Fibroblast of gingiva (primary cell): ENCODE measurements at places on chromosomes 4 and X.

DNA sequence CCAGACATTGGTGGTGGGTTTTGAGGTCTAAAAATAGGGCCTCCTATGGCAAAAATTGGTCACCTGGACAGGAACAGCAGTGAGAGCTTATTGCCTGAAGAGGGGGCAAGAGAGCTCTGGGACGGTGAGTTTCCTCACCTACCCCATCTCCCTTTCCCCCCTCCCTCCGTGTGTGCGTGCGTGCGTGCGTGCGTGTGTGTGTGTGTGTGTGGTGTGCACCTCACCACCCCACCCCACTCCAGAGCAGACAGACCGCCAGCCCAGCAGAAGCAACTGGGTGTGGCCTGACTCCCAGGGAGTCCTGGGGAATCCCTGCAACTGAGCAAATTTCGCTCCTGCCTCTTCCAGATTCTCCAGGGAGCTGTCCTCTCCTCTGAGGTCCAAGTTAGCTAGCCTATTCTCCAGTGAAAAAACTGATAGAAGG is 44.7 kb downstream of the PRPS1 start:
- DNase-seq: peak; percentile 90

DNA sequence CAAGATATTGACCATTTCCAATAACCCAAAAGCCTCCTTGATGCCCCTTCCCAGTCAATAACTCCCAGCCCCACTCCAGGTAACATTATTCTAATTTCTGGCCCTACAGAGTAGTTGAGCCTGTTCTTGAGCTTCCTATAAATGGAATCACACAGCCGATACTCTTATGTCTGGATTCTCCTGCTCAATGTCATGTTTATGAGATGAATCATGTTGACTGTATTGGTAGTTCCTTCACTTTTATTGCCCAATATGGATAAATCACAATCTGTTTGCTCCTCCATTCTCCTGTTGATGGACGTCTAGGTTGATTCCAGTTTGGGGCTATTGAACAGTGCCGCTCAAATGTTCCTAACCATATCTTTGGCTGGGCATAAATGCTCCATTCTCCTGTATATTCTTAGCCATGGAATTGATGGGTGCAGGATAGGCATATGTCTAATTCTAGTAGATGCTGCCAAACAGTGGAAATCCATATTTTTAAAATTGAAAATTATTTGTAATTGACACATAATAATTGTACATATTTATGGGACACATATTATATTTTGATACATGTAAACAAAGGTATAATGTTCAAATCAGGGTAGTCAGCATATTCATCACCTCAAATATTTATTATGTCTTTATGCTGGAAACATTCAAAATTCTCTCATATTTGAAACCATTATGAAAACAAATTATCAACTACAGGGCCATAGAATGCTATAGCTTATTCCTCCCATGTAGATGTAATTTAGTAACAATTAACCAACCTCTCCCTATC is 40.5 kb upstream of the SLC2A9 start:
- DNase-seq: no peak

- DNase-seq: peak; percentile 49
Measured at GRCh38 chr4:156981262-156981769, 9.7 kb upstream of the PDGFC start.

GRCh38 chrX:140971099-140971795 is 31.1 kb upstream of the SPANXB1 start:
- peak; percentile 10 for DNase-seq

- DNase-seq: no peak
Measured at GRCh38 chr4:40562208-40562607, 67.5 kb downstream of the RBM47 start.

GRCh38 chrX:69323786-69324720 is 158.8 kb upstream of the PJA1 start:
- DNase-seq: no peak

DNA sequence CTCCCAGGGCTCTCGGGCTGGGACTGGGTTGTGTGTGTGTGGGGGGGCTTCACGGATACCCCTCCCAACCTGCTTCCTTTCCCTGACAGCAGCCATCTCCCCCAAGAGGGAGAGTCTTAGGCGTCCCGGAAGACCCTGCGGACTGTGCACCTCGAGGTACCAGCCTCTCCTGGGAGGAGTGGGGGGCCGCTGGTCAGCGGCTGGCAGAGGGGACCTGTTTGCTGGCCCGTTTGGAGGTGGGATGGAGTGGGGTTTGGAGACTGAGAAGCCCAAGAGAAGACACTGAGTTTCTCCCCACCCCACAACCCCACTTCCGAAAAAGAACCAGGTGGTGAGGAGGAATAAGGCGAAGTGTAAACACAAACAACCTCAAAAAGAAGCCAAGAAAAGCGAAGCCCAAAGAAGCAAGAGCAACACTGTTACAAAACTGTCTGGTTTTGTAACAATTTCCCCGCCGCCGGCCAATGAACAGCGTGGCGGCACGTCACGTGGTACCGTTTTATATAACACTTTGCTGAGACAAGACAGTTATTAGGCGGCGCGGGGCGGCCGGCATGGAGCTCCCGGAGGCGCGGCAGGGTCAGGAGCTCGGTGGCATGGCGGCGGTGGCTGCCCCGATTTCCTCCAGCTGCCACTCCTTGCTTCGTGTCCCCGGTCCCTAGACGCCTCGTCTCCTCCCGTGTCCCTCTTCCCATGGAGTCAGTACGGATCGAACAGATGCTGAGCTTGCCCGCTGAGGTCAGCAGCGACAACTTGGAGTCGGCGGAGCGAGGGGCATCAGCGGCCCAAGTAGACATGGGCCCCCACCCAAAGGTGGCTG is at the start of gene LONRF3:
Gene LONRF3, plus strand, starts transcription at position 531 of the 820 bp plus-strand sequence. Its CDS starts 163 bp downstream, at position 694.
- DNase-seq: peak; percentile 29

GRCh38 chrX:103275947-103276567 is 493 bp downstream of the TCEAL5 start:
- DNase-seq: no peak

DNA sequence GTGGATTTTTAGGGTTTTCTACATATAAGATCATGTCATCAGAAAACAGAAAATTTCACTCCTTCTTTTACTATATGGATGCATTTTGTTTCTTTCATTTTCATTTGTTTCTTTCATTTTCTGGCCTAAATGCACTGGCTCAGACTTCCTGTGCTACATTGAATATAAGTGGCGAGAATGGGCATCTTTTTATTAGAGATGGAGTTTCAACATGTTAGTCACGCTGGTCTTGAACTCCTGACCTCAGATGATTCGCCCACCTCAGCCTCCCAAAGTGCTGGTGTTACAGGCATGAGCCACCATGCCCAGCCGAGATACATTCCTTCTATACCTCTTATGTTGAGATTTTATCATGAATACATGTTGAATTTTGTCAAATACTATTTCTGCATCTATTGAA is 61.8 kb downstream of the BRWD3 start:
- DNase-seq: no peak

GRCh38 chrX:132634521-132634920 is 145.7 kb upstream of the MBNL3 start:
- no peak for DNase-seq

DNA sequence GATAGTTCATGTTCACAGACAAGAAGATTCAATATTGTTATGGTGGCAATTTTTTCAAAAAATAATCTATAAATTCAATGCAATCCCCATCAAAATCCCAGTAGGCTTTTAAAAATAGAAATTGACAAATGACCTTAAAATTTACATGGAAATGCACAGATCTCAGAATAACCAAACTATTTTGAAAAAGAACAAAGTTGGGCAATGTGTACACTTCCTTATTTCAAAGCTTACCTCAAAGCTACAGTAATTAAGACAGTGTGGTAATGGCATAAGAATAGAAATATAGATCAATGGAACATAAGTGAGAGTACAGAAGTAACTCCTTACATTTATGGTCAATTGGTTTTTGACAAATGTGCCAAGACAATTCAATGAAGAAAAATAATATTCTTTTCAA is 39.0 kb downstream of the FRMD7 start:
- DNase-seq: no peak

DNA sequence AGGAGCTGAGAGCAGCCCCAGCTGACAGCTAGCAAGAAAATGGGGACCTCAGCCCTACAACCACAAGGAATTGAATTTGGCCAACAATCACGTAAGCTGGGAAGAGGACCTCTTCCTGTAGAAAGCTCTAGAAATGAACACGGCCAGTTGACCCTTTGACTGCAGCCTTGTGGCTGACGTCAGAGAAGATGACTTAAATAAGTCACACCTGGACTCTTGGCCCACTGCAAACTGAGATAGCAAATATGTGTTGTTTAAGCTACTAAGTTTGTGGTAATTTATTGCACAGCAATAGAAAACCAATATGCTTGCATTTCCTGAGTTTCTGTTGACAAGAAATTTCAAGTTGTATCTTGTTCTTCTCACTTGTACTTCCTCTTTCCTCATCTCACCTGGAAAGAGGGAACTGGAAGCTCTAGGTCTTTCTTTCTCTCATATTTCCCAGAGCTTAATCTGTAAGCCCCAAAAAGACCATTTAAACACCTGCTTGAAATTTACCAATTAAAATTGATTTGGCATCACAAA is 18.8 kb downstream of the PRKG2 start:
- no peak for DNase-seq

- no peak for DNase-seq
Measured at GRCh38 chrX:17072301-17072700, 125.8 kb downstream of the REPS2 start.

DNA sequence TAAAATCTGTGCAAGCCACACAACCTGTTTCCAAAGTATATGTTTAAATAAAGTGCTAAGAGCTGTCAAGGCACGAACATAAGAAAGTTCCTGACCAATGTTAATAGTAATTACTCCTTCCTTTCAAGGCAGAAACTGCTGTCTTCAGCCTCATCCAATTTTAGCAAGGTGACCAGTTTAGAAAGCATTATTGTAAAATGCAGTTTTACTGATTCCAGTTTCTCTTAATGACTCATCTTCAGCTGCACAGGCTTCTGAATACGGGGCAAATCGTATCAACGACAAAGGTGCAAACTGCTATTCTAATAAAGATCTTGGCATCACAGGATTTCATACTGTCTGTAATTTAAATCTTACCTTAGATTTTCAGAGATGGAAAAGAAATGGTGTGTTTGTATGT is 87.5 kb downstream of the PPP3CA start:
- DNase-seq: no peak

DNA sequence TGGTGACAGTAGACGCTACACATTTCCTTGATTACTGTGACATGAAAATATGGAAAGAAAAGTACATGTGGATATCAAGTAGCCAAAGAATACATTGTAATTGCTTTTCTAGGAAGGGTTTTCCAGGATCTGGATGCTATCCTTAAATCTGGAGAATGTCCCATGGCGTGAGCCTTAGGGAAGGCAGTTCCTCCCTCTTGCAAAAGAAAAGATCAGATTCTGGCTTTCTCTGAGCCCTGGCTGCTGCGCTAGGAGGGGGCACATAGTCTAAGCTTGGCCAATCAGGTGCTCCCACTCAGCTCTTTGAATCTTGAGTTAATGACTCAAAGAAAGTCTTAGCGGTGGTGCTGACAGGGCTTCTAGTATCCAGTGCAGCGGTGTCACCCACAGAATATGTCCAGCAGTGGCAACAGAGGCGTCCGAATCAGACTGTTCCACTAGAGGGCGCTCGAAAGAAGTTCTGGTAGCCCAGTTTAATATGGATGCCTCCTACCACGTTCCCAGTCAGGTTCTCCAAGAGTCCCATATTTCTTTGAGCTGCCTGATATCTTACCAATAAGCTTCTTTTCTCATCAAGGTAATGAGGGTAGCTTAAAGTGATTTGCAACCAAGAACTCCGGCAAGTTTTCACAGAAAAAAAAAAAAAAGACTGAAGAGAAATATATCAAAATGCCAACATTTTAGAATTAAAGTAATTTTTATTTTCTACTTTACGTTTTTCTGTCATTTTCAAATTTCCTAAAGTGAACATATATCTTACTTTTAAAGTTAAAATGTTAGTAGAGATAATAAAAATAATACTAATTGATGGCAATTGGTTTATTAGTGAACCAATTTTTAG is 213.4 kb upstream of the S100G start:
- DNase-seq: peak; percentile 46

GRCh38 chrX:23756165-23756564 is 13.1 kb upstream of the ACOT9 start:
- peak; percentile 21 for DNase-seq

DNA sequence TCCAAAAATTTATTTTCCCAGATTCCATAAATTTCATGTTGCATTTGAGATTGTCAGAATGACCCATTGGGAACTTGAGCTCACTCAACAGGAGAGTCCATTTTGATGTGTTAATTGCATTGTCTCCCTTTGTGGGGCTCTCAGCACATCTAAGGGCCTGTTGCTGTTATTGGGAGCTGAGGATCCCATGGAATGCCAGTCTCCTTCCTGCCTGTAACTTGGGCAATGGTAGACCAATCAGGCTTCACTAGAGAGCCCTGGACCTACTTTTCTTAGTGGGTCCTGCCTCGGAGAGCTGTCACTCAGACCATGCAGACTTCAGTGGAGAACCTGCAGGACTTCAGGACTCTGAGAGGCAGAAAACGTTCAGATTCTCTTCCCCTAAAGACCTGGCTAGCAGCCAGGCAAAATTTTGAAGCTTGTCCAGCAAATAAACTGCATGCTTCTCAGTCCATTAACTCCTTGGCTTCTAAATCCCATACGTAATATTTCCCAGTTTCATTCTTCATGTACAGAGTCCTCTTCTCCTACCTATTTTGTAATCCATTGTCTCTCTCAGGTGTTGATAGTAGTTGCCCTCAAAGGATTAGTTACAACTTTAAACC is 25.1 kb downstream of the OCRL start:
- DNase-seq: no peak

DNA sequence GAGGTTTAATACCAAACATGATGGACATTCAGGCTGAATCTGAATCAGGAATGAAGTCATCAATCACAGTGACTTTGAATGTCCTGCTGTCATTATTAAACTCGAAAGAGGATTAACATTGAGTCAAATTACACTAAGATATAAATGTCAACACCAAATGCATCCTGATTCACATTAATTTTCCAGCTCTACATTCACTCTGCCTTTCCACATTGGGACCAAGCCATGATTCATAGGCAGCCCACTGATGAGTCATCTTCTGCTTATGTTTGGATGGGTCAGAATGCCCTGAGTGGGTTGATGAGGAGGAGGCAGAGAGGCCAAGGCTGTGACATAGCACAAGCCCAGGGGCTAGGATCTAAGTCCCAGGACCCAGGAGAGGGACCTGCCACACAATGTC is 247.6 kb upstream of the RPS6KA3 start:
- peak; percentile 36 for DNase-seq

DNA sequence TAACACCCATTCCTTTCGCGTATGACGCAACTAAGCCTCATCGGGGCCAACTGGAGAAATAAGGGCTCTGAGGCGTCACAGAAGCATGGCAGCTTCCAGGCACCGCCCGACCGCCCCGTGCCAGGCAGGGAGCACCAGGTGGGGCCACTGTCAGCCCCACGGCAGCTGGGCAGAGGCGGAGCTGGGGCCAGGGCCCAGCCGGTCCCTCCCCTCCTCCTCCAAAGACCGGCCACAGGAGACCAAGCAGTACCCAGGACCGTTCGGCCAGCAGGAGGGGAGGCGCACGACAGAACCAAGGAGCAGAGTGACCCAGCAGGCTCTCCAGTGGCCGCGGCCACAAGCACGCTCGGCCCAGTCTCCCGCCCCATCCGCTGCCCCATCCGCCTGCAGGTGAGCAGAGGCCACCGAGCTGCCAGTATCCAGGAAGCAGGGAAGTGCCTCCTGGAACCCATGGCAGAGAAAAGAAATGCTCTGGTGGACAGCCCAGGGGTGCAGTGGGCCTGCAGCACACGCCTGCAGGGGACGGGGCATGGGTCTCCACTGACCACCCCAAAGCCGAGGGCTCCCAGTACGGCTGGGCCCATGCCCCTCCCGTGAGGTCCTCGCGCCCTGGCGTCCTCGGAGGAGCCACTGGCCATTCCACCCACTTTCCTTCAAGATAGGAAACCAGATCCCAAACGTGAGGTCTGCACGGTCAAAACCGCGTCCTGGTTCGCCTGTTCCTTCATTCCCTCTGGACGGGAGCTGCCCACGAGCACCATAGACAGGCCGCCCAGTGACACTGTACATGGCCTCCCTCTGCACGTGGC is 9.6 kb downstream of the CTBP1 start:
- no peak for DNase-seq
